Heart right ventricle (tissue), 16 donors: ENCODE measurements at places on chromosomes 6 and 20. TPM values are rescaled to one million over a fixed set of nuclear protein-coding genes. Genes with fewer than 3 reads are reported as not detected.

The FNDC11 gene
- not detected for total RNA-seq

The ARHGAP40 gene
- not detected for total RNA-seq

The PTK7 gene
- 2.4 TPM for total RNA-seq

DNA sequence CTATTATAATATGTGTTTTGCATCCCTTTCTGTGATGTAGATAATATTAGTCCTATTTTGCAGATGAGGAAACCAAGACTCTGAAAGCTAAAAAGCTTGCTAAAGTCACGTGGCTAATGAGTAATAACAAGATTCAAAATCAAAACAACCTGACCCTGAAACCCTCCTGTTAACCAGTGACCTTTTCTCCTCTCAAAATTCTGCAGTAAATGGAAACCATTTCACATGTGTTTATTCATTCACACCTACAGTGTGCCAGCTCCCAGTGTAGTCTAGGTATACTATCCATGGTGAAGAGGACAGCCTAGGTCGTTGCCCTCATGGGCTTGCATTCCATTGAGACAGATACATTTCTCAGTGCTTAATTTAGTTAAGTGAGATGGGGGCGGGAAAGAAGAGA lies 30.6 kb upstream of the PHACTR2 start:
- H3K27ac ChIP-seq = no peak overlapping the region
- H3K36me3 ChIP-seq = no peaks in the 10 kb centered on the region
- no peak overlapping the region for H3K4me3 ChIP-seq
- no peaks in the 10 kb centered on the region for H3K27me3 ChIP-seq
- DNase-seq = no peak
- H3K4me1 ChIP-seq = no peaks in the 10 kb centered on the region
